ENCODE measurements at places on chromosomes 3 and 15. TPM values are rescaled to one million over a fixed set of nuclear protein-coding genes. Genes with fewer than 3 reads are reported as not detected.

DNA sequence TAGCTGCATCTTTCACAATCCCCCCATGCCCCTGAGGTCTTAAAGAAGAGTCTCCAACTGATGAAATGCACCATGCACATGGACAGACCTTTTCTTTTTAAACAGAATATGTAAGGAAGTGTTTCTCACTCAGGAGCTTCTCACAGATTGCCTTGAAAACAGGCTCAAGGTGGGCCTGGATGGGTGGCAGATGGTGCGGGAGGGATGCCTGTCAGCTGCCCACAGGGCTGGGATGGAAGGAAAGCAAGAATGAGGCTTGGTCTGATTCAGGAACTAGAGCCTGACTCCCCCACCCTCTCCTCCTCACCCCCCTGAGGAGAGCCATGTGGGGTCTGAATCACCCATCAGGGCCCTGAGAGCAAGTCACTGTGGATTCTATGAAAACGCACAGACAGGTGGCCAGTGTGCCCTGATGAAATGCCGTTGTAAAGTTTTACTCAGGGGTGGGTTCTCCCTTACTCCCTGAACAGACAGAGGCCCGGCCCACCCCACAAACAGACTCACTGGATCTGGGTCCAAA is 67.2 kb downstream of the UMPS start:
- DNase-seq = no peak

- peak; percentile 13 for DNase-seq
These were observed 141.0 kb upstream of the MYRIP start for GRCh38 chr3:39668420-39668819.

- DNase-seq = peak; percentile 16
These were observed 995 bp downstream of the ADAMTS17 start for GRCh38 chr15:100340721-100341238.

GOLGA8R gene
- 0.75 TPM for total RNA-seq

MUC4 gene
- 0.09 TPM for total RNA-seq

MINDY2 gene
- 9.2 TPM for total RNA-seq

TEX9 gene
- 1.8 TPM for total RNA-seq
